ENCODE measurements at places on chromosomes 5 and 9.

- no peak for DNase-seq
Measured at GRCh38 chr5:74282490-74282889, 358.0 kb downstream of the ENC1 start.

DNA sequence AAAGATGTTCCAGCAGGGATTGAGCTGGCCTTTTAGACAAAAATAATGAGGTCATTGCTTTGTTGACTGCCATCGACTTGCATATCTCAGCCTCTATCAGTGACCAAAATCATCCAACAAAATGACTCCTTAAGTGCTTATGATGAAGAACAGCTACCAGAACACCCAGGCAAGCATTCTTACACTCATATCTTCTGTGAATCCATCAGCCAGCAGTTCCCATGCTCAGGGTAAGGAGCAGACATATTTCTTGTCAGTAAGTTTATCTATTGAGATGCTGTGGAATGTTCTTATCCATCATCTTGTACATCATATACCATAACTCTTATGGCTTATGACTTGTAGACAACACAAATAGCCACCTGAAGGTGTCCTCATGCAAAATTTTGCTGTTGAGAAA is 20.2 kb upstream of the SPDL1 start:
- no peak for DNase-seq

GRCh38 chr5:178119915-178120606 is 6.7 kb downstream of the N4BP3 start:
- DNase-seq, result no peak

DNA sequence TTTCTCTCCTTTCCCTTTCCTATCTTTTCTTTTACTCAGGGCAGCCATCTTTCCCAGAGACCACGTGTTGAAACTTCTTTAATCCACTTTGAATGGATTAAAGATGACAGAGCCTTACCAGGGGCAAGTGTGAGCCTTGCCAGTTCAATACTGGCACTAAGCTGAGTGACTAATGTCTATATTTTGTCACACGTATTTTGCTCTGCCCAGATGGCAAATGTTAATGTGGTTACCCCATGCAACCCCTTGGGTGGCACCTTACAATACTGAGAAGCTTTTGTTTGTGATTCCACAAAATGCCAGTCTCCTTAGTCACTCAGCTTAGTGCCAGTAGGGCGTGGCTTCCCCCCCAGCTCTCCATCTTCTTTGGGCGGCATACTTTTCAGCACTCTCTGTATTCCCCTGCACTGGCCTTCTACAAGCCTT is 24.8 kb downstream of the ANXA1 start:
- DNase-seq, result no peak
